ENCODE measurements at places on chromosomes 6 and 20.

DNA sequence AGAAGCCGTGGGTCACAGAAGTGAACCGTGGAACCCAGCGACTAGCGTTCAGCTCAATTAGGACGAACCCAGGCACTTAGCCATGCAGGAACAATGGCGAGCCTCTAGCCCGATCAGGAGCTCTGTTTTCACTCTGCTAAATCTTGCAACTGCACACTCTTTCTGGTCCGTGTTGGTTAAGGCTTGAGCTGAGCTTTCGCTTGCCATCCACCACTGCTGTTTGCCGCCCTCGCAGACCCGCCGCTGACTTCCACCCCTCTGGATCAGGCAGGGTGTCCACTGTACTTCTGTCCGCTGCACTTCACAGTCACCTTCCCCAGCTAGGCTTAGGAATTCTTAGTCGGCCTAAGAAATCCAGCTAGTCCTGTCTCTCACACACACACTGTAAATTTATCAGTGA, 25.7 kb upstream of the SLC32A1 start:
- DNase-seq = no peak

GRCh38 chr20:24131684-24132083, 143.1 kb upstream of the GGTLC1 start:
- no peak for DNase-seq

DNA sequence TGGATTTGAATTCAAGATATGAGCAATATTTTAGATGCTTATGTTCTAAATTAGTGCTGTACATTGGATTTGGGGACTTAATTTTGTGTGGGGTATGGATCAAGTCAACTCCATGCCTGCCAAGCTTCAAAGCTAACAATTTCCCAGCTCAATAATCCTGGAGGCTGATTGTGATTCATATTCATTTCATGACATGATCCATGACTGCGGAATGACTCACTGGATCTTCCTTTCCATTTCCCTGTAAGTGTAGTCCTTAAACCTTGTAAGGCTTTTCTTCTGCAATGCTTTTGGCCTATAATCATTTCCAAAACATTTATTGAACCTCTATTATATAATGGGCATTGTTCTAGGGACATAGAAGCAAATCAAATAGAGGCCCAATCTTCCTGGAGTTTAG, 44.7 kb upstream of the CCN2 start:
- no peak for DNase-seq

- DNase-seq = no peak
Measured at GRCh38 chr6:111871207-111871606, 2.0 kb downstream of the FYN start.

- no peak for DNase-seq
Measured at GRCh38 chr6:138724015-138724414, 49.6 kb upstream of the CCDC28A start.

GRCh38 chr6:91822581-91822980, 1235.7 kb upstream of the MAP3K7 start:
- no peak for DNase-seq

- DNase-seq = no peak
Measured at GRCh38 chr6:41504466-41505121, 41.6 kb upstream of the FOXP4 start.

DNA sequence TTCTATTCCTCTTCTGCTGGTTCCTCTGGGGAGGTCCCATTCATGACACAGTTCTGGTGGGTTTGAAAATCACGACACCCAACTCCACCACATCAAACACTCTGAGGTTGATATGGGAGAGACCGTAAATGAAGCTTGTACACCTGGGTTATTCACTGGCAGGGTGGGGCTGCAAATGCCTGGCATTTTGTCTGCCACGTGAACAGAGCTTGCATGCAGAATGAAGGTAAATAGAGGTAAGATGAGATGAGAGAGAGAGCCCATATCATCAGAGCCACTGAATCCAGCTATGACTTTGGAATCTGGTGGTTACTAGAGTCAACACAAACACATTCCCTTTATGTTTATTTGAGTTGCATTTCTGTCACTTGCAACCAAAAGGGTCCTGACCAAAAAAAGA, 97.4 kb downstream of the BANF2 start:
- DNase-seq = no peak

DNA sequence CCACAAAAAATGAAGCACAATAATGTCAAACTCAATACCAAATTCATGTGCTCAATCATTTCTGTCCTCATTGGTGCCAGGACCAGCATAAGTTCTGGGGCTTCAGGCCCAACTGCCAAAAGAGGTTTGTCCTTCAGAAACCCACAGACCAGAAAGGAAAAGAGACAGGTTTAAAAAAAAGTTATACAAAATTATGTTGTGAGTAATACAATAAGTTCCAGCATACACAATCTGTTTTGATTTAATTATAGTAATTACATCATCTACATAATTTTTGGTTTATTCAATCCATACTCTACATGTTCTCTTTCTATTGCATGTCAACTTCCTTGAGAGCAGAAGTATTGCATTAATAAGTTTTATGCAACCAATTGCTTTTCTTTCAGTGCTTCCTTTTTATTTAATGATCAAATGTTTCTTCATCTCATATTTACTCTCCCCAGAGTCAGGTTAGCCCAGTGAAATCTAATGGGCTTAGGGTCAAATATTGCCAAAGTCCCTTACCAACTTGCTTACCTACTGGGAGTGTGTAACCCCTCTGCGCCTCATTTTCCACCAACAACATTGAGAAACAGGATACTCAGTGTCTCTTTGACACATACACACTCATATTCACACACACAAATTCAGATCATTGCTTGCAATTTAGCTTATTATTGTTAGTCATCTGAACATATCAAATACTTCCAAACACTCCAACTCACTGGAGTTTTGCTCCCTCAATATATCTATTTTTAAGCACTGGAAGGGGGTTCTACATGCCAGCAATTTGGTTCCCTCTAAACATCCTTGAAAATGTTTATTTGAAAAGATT, 424.4 kb upstream of the MARCKS start:
- no peak for DNase-seq

DNA sequence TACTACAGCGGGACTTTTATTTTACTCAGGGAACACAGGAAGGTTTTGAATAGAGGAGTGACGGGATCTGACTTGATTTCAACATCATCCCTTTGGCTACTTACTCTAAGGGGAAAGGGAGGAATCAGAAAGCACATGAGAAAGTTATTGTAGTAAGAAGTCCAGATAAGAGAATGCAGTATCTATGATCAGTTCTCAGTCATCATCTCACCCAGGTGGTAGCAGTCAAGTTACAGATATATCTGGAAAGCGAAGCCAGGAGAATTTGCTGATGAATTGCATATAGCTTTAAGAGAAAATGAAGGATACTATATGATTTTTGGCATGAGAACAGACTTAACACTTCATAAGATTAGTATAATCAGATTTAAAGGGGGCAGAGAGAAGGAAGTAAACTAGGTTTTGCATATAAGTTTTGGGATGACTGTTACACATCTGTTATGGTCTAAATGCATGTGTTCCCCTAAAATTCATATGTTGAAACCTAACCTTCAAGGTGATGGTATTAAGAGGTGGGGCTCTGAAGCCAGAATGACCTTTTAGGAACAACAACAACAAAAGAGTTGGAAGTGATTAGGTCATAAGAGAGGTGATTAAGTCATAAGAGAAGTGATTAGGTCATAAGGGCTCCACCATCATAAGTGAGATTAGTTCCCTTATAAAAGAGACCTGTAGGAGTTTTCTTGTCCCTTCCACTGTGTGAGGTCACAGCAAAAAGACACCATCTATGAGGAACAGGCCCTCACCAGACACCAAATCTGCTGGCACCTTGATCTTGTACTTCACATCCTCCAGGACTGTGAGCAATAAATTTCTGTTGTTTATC, 6.7 kb downstream of the RAD21L1 start:
- DNase-seq = no peak

GRCh38 chr6:126773112-126773805, 345.2 kb upstream of the RSPO3 start:
- DNase-seq = no peak

GRCh38 chr6:63352069-63352543, 32.3 kb upstream of the LGSN start:
- no peak for DNase-seq

GRCh38 chr6:115720900-115721299, 339.8 kb downstream of the FRK start:
- no peak for DNase-seq

DNA sequence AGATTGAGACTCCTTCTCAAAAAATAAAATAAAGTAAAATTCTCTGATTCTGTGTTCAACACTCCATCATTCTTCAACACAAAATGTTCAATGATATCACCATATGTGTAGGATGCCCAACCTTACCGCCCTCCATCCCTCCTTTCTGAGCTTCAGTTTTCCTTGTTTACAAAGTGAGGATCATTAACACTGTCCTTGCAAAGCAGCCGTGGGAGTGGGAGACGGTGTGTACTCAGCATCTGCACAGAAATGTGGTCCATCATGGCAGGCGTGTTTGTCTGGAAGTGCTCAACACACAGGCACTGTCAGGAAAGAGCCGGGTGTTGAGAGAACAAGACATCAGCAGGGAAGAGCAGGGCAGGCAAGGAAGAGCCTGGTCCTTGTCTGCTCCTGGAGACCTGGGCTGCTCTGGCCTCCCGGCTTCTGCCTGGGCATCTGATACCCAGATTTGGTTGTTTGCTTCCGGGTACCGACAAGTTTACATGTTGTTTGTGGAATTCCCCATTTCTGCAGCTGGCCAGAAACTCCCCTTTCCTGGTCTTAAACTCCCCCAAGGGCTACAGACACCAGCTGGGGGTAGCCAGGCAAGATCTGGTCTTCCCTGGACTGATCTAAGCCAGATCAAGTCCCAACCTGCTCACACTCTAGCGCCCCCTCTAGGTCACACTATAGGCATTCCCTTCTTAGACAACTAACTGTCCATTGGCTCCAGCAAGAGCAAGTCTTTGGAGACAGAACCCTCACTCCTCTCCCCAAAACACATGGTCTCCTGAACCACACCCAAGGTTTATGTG, 26.7 kb upstream of the TTPAL start:
- no peak for DNase-seq

DNA sequence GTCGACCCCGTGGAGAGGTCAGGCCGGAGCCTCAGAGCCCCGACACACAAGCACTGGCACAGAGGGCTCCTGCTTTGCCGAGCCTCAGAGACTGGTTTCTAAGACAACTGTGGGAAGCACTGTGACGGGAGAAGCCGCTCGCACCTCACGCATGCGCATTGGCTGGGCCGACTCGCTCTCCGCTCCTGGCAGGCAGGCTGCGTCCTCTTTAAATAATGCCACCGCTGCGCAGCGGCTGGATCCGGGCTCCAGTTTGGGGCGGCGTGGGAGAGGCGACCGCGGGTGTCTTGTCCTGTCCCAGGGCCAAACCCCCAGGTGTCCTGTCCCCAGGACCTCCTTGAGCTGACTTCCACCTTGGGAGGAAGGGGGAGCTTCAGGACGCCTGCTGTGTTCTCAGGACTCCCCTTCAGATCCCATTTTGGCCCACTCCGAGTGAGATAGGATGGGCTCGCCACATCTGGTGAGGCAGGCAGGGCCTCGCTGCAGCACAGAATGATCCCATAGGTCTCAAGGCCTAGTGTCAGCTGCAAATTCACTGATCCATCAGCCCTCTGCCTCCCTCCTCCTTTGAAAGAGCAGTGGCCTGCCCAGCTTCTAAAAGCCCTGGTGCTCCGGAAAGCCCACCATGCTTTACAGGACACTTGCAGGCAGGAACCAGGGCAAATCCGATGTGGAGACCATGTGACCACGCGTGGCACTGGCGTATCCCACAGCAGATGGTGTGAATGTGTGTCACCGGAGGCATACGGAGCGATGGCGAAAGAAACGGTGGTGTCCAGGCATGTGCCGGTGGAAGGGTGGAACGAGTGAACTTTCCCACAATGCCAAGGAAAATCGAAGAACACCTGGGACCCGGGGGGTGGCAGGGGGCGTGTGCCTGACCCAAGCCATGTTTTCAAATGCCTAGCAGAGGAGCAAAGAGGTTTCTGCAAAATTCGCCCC, 169.3 kb upstream of the ZNF337 start:
- peak; percentile 43 for DNase-seq

- DNase-seq = no peak
Measured at GRCh38 chr6:76240092-76240491, 167.6 kb upstream of the IMPG1 start.

DNA sequence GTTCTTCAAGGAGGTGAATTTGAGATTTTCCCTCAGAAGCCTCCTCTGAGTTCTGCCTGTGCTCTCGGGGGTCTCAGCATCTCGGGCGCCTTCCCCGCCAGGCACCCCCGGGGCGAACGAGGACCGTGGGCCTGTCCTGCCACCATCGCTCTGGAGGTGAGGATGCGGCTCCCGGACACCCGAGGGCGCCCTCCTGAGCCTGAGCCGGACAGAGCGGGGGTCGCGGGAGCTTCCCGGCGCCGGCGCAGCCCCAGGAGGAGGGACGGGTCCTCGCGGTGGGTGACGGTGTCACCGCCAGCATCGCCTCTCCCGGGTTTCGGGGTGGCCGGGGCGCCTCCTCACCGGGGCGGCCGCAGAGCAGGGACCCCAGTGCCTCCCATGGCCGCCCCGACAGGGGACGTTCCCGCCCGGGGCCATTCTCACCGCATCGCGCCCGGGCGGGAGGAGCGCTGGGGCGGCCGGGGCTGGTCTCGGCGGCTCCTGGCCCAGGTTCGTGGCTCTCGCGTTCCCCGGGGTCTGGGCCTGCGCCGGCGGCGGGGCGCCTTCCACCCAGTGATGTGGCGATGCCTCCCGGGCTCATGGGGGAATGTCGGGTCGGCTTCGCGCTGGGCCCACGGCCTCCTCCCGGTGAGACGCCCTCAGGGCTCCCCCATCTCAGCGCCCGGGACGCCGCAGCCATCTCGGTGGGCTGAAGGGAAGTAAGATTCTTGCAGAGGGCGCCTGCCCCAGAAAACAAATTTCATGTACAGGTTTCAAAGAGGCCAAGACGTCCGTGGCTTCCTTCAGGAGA, 210.5 kb downstream of the ERMARD start:
- DNase-seq = no peak

DNA sequence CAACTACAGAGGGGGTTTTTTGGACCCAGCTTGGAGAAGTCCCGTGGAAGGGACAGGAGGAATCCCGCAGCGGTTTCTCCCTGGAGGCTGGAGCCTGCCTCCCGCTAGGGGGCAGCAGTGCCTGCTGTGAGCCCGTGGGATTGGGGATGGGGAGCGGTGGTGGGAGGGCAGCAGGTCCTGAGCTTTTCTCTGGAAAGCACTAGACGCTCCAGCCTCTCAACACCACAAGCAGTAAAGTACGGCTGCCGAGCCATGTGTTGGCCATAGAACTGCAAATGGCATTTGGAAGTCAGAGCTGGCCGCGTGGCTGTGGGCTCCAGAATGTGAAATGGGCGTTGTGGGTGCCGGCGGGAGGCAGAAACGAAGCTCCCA, 47.8 kb downstream of the GMPR start:
- no peak for DNase-seq

GRCh38 chr6:193773-194310, 98.4 kb upstream of the DUSP22 start:
- no peak for DNase-seq

DNA sequence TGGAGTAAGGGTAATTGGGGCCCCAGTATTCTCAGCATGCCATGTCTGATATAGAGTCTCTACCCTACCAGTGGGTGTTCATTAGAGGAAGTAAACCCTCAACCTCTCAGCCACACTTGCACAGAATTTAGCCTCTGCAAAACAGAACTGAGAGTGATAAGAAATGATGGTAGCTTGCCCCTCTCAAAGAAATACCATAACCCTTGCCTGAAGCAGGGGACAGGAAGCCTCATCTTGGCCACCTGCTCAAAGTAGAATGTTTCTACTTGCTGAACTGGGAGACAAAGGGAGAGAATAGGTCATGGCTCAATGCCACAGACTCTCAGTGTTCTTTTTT, 33.7 kb downstream of the SPTLC3 start:
- no peak for DNase-seq

Data from activated gamma-delta T cell (primary cell).